ENCODE measurements at places on chromosomes 7 and 10.

DNA sequence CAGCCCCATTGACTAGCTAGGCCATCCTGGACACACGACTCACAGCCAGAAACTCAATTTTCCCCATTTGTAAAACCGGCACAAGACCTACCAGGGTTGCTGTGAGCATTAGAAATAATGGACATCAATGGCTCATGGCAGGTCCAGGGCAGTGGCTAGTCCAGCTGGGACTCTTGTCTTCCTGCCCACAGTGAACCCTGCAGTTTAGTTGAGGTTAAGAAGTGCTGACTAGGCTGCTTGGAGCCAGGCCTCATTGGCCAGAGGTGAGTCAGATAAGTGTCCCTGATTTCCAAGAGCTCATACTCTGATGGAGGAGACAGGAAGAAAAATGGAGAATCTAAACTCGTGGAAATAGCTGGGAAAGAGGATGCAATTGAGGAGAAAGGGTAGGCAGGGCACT lies 123.4 kb upstream of the ZNF92 start:
- DNase-seq: no peak

DNA sequence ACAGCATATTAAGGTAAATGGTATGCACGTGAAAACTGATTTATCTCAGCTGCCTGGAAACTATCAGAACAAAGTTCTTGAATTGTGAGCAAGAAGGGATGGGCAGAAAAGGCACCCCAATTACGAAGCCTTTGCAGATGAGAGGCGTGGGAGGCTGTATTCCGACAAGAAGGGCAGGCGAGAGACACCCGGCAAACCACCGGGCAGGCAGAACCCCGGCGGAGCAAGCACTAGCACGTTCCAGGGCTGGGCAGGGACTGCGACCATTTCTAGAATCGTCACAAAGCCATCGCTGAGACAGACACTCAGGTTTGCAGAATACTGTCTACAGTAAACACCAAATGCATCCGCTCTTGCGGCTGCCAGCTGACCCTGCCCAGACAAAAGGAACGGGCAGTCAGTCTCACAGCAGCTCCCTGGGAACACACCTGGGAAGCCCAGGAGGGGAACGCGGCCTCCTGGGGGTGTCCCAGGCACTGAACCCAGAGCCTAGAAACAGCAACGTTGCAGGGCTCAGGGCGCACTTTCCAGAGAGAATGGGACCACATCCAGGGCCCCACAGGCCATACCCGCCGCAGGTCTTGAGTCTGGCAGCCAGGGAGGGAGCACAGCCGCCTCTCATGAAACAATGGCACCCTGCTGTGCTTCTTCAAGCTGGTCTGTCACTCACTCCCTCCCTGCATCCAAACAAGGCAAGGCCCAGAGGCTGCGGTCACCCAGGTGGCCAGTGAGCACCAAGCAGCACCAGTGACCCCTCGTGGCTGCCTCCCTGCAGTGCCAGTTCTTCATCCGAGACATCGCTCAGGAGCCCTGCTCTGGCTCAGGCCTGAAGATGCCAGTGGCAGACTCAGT lies 261.9 kb downstream of the PTPRN2 start:
- DNase-seq: no peak

DNA sequence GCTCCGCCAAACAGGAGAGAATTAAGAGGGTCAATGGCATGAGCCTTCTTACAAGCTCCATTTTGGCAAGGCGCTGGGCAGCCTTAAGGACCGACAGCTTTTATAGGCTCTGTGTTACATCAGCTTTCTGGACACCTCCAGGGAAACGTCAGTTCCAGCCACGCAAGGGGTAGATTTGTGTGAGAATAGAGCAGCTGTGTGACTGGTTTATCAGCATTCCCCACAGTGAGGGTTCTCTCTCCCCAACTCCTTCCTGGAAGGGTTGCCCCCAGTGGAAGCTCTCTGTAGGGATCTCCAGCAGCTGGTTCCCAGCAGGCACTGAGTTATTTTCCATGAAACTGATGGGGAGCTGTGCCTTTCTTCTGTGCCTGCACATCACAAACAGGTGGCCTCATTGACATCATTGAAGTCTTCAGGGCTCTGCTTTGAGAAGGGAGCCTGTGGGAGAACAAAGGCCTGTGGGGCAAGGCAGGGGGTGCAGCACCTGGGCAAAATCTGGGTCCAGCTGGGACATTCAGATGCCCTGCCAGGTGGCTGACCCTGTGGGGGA lies at the start of gene CUZD1:
TSS of gene CUZD1 (minus strand) at position 75 of the 550 bp plus-strand sequence. CDS start at position 61, 14 bp downstream.
- DNase-seq: no peak

GRCh38 chr7:99693427-99694200 lies 13.8 kb upstream of the CYP3A5 start:
- no peak for DNase-seq

- no peak for DNase-seq
Observed at GRCh38 chr7:148191391-148192065, 399.0 kb upstream of the C7orf33 start.

Data from activated CD4-positive, alpha-beta memory T cell treated with anti-CD3 and anti-CD28 coated beads, Interleukin-2, amount 10 ng/mL, durations not matched to agents 7 days and 5 days (primary cell).